ENCODE measurements at places on chromosomes 1 and 21.

GRCh38 chr1:87329051-87329525, 408 bp downstream of the LMO4 start:
- peaks cover 42% of the 10 kb centered on the region for H3K4me1 ChIP-seq
- DNase-seq = no peak
- H3K27me3 ChIP-seq = no peaks in the 10 kb centered on the region
- H3K27ac ChIP-seq = peak overlapping the region; percentile 89

DNA sequence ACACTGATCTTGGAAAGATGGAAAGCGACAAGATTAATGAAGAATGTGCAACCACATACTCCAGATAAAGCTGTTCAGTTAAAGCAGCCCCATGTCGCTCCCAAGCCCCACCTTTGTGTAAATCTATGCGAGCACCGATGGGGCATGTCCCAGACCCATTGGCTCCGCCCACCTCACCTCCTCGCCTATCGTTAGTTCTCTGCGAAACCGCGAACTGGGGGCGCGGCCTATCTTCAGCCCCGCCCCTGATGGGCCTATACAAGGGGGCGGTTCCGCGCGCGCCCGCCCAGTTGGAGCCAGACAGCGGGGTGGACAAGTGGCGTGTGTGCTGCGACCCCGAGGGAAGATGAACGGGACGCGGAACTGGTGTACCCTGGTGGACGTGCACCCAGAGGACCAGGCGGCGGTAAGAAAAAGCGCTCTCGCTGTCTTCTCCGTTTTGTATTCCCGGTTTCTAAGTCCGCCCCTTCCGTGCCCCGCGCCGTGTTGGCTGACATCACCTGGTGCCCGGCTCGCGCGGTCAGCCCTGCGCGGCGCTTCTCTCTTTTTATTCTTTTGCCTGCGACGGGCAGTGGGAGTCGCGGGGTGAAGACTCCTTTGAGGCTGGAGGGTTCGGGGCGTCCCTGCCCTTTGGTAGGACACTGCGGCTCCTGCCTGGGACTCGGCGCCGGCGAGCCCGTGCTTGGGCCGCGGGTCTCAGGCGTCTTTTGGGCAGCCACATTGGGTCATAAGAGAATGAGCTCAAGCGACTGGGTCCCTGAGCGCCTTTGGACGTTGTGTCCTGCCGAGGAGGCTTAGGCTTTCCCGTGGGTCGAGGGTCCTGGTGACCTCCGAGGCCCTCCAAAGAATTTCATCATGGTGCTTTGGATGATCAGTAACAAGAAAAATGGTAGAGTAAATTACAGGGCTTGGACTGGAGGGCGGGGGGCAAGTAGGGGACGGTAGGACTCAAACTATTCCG, at the start of gene TUFT1:
Gene TUFT1, plus strand, starts transcription at position 289 of the 961 bp plus-strand sequence. Its CDS starts 58 bp downstream, at position 347.
- H3K4me3 ChIP-seq = peak within 1 kb of the TSS; percentile 85
- peaks cover 29% of the 10 kb centered on the region for H3K4me1 ChIP-seq
- peak within 1 kb of the TSS; percentile 87 for H3K27ac ChIP-seq
- DNase-seq = peak; percentile 70

DNA sequence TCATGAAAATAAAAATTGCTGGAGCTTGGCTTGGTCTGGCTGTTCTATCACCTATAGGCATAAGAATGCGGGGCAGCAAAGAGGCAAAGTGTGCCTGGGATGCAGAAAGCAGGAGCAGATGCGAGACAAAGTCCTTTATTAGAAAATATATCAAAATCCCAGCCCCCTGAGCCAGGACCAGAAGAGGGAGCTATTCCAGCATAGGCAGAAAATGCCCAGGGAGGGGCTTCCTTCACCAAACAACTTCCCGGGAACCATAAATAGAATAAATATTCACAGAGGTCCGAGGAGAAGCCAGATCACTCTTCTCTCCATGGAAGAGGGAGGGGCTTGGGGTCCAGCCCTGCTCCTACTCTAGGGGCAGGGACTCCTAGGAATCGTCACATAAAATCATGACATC, 5.0 kb downstream of the PPOX start:
- H3K27me3 ChIP-seq = no peaks in the 10 kb centered on the region
- no peak overlapping the region for H3K27ac ChIP-seq
- H3K4me3 ChIP-seq = no peak overlapping the region
- DNase-seq = no peak
- peaks cover 5% of the 10 kb centered on the region for H3K4me1 ChIP-seq
- peaks cover 22% of the 10 kb centered on the region for H3K36me3 ChIP-seq

DNA sequence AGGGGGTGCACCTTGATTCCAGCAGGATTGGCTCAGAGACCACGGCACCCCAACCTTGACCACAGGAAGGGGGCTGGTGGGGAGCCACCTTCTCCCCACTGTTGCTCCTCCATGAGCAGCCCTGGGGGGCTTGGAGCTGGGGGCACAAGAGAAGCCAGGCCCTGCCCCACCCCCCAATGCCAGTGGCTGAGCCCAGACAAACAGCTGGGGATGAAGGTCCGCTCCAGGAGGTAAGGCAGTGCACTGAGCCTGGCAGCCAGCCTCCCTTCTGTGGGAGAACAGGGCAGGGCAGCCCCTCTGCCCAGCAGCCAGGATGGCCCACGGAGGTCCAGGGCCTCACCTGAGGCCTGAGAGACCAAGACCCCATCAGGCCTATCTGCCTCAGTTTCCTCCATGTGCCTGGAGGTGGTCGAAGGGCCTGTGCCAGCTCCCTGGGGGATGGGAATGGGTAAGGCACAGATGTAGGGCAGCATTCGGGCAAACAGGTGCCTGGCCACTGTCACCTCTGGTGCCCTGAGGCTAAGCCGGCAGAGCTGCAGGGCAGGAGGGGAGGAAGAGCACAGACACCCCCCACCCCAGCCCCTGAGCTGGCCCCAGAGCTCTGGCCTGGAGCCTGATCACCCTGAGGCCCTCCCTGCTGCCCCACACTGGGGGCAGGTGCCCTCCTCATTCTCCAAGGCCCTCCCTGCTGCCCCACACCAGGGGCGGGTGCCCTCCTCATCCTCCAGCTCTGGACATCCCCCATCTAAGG, 7.1 kb downstream of the ITGB2 start:
- no peaks in the 10 kb centered on the region for H3K36me3 ChIP-seq
- H3K4me3 ChIP-seq = no peak overlapping the region
- H3K27me3 ChIP-seq = no peaks in the 10 kb centered on the region
- H3K4me1 ChIP-seq = peaks cover 39% of the 10 kb centered on the region

DNA sequence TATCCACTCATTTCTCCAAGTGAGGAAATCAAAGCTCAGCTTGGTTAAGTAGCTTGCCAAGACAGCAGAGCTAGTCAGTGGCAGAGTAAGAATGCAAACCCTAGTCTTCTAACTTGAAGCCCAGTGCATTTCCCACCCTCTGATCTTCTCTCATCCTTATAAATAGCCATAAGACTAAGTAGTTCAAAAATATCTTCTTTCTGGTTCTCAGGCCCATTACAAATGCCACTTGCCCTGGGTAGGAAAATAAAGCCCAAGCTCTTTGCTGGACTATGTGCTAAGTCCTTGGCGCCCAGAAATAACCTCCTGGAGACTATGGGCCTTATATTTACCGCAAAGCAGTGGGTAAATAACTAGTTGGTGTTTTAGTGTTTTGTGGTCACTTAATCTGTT, 505.8 kb downstream of the PLPP3 start:
- no peak overlapping the region for H3K27ac ChIP-seq
- H3K36me3 ChIP-seq = no peaks in the 10 kb centered on the region
- no peak overlapping the region for H3K4me3 ChIP-seq

DNA sequence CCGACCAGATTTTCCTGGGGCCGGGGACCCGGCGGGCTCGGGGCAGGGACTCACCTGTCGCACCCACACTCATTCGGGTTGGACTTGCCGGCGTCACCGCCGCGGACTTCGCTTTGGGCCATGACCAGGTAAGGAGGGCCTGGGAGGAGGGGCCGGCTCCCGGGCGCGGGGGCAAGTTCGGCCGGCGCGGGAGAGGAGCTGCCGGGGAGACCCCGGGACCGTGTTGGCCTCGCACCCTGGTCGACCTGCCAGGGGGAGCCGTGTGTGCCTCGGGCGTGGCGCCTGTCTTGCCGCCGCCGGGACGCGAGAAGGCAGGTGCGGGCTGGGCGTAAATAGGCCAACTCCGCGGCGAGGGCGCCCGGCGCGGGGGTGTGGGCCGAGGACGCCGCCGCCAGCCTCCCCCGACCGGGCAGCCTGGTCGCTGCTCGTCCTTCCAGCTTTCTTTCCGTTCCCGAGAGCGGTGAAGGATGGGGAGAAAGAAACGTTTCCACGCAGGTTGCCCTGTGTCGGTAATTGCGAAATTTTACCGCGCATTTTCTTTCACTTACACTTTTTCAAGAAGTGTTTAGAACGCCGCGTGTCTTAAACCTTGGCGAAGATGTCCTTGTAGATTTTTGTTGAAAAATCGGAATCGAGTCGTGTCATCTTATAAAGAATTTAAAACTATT, 558 bp downstream of the USP1 start:
- peak overlapping the region; percentile 84 for H3K4me3 ChIP-seq
- H3K4me1 ChIP-seq = peaks cover 13% of the 10 kb centered on the region
- H3K36me3 ChIP-seq = peaks cover 24% of the 10 kb centered on the region
- peak overlapping the region; percentile 90 for H3K27ac ChIP-seq
- no peaks in the 10 kb centered on the region for H3K27me3 ChIP-seq

GRCh38 chr1:164064501-164064900, 494.5 kb upstream of the PBX1 start:
- H3K27ac ChIP-seq = no peak overlapping the region
- H3K27me3 ChIP-seq = no peaks in the 10 kb centered on the region
- no peak overlapping the region for H3K4me3 ChIP-seq
- H3K36me3 ChIP-seq = no peaks in the 10 kb centered on the region
- H3K4me1 ChIP-seq = no peaks in the 10 kb centered on the region
- no peak for DNase-seq

DNA sequence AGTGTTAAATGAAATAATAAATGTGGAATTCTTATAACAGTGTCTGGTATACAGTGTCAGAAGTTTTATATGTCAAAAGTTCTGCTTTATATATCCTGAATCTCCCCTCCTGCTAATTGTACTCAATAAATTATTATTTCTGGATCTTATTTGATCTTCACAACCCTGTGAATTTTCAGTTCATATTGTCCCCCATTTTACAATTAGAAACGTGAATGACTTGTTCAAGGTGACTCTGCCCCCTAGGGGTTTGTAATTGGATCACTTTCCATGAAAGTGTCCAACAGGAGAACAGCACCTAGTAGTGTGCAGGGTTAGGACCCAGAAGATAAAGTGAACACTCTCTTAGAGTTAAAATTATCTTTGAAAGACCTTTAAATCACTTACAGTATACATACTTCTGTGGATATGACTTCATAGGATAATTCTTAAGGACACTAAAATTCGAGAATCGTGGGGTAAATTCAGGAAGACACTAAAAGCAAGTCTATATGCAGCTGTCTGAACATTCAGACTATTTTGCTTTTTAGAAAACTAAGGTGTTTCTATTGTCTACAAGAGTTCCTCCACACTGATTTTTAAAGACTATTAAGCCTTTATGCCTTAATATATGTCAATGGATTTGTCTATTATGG, 4.5 kb upstream of the DDR2 start:
- no peak for DNase-seq
- no peak overlapping the region for H3K4me3 ChIP-seq
- H3K27ac ChIP-seq = no peak overlapping the region
- H3K4me1 ChIP-seq = 0 out of 2 replicates have a peak, but pooled peaks cover 3% of the 10 kb centered on the region
- H3K36me3 ChIP-seq = no peaks in the 10 kb centered on the region

DNA sequence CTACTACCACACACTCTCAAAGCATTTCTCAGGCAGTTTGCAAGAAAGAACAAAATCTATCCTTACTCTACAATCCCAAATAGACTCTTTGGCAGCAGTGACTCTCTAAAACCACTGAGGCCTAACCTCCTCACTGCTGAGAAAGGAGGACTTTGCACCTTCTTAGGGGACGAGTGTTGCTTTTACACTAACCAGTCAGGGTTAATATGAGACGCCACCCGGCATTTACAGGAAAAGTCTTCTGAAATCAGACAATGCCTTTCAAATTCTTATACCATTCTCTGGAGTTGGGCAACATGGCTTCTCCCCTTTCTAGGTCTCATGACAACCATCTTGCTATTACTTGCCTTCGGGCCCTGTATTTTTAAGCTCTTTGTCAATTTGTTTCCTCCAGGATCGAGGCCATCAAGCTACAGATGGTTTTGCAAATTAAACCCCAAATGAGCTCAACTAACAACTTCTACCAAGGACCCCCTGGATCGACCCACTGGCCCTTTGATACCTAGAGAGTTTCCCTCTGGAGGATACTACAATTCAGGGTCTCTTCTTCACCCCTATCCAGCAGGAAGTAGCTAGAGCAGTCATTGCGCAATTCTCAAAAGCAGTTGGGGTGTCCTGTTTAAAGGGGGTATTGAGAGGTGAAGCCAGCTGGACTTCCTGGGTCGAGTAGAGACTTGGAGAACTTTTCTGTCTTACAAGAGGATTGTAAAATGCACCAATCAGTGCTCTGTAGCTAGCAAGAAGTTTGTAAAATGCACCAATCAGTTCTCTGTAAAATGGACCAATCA, 2.0 kb upstream of the FMO4 start:
- DNase-seq = no peak

DNA sequence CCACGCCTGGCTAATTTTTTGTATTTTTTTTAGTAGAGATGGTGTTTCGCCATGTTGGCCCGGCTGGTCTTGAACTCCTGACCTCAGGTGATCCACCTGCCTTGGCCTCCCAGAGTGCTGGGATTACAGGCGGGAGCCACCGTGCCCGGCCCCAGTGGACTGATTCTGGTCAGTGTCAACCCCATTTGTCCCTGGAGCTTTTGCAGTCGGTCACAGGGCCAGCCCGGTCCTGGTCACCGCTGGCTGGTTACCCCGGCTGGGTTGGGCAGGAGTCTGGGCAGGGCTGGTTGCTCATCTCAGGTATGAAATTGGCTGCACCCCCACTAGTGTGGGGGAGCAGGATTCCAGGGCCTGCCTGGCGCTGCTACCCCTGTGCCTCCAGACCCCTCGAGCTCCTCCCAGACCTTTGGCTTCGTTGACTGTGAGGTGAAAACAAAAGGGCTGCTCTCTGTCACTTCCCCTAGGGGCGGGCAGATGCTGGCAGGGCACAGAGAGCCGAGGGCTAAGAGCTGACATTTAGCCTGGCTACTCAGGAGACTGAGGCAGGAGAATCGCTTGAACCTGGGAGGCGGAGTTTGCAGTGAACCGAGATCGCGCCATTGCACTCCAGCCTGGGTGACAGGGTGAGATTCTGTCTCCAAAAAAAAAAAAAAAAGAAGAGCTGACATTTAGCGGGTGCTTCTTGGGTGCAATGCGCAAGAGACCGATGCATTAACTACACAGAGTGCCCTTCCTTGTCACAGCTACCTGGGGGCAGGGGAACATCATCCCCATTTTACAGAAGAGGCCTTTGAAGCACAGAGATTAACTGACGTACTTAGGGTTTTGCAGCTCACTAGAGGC, 10.6 kb downstream of the TNFRSF1B start:
- no peaks in the 10 kb centered on the region for H3K36me3 ChIP-seq
- DNase-seq = no peak
- peaks cover 4% of the 10 kb centered on the region for H3K4me1 ChIP-seq
- no peak overlapping the region for H3K27ac ChIP-seq
- no peak overlapping the region for H3K4me3 ChIP-seq

DNA sequence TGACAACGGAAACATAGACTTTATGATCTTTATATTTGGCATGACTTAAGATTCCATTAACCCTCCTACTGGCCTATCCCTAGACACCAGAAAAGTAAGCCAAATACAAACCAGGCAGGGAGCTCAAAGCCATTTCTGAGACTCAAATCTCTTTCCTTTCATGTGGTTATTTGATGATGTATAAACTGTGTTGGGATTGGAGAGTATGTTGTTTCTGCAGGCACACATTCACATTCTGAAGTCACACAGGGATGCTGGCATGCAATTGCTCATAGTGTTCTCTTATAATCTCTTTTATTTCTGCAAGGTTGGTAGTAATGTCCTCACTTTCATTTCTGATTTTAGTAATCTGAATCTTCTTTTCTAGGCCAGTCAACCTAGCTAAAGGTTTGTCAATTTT, 5.8 kb downstream of the ZMYND12 start:
- H3K27me3 ChIP-seq = no peaks in the 10 kb centered on the region
- H3K4me1 ChIP-seq = no peaks in the 10 kb centered on the region
- no peak overlapping the region for H3K27ac ChIP-seq
- no peaks in the 10 kb centered on the region for H3K36me3 ChIP-seq
- no peak for DNase-seq

Measured in Panc1 (cell line).